Omental fat pad (tissue), 4 donors: ENCODE measurements at places on chromosomes 4 and X. TPM values are rescaled to one million over a fixed set of nuclear protein-coding genes. Genes with fewer than 3 reads are reported as not detected.

GRCh38 chrX:152884171-152884570 is 13.7 kb upstream of the ZNF185 start:
- no peak for DNase-seq

GRCh38 chrX:39073131-39073530 is 271.9 kb downstream of the MID1IP1 start:
- DNase-seq, result no peak

DUSP9 gene
- total RNA-seq, result not detected

DNA sequence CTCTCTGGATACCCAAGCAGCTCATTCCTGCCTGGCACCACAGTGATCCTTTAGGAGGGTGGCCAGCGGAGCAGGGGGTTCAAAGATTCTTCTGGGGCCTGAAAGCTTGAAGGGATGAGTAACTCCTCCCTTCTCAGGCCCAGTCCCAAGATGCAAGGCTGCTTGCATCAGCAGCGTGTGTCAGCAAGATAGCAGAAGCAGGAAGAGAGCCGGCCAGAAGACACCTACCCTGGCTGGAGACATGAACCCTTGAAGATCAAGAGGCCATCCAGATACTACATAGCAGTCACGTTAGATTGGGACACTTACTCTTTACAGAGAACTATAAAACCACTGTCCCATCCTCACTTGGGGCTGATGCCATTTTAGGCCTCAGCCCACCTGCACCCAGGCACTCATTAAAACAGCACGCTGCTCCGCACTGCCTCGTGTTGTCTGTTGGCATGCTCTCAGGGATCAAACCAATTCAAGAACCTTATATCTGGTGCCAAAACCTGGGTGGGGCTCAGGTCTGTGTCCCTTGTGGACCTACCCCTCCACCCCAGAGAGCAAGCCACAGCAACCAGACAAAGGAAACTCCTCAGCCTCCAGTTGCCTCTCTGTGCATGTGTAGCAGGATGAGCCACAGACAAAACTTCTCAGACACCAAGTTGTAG is 6.5 kb downstream of the UGT2B17 start:
- DNase-seq, result no peak

DKC1 gene
- 125 TPM for total RNA-seq

- no peak for DNase-seq
Measured at GRCh38 chr4:142840516-142841123, 5.5 kb downstream of the INPP4B start.
